NCI-H187 (cell line): ENCODE measurements at places on chromosomes 16 and 17.

DNA sequence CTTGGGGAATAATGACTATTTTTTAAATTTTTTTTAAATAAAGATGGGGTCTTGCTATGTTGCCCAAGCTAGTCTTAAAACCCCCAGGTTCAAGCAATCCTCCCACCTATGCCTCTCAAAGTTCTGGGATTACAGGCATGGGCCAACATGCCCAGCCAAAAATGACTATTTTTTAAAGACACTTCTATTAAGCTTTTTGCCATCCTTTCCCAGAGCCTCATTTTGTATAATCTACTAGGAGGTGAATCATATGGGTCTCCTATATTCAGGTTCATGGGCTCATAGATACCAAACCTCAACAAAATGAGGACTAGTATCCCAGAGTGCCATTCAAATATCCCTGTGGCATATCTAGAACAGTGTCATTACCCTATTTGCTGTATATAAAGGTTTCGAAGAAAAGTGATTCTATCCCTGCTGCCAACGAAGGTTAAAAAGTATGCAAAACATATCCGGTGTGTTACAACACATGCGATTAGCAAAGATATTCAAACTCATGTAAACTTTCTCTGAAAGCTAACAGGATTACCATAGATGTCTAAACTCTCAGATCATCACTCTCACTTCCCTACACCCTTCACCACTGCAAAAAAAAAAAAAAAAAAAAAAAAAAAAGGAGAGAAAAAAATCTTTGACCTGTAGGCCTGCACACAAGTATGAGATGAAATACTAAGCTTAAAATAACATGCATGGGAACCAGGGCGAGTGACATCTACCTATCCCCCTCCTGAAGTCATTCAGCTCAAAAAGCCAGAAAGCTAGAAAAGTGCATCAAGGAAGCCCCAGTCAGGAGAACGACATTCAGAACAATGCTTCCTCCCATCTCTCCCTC, 23.5 kb downstream of the XPO6 start:
- DNase-seq, result no peak

DNA sequence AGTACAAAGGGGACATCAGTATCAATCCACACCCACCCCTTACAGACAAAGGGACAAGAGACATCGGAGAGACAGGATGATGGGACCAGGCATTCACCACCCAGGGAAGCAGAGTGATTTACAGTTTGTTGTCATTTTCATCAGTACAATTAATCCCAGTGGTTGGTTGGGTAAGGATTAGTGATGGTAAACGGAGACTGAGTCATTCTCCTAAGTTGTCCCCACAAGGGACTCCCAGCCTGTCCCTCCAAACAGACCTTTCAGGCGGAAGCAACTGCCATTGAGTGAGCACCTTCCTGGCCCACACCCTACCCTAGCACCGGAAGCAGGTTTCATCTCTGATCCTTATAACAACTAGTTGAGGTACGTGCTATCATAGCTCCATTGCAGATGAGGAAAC, 11.2 kb downstream of the PPL start:
- no peak for DNase-seq

DNA sequence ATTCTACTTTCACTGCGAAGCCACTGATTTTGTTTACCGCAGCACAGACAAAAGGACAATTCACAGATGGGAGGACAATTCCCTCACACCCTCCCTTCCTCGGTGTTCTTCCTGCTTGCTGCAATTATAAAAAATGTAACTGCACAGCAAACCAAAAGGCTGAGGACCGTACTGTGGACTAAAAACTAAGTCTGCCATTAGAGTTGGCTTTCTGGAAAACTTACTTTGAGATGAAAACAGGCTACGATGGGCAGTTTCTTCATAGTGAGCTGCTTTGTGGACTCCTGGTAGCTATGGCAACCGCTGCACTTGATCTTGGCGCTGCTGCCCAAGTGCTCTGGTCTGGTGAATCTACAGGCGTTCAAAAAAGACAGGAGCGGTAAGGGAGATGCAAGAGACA, 35.2 kb downstream of the USP22 start:
- DNase-seq, result no peak

DNA sequence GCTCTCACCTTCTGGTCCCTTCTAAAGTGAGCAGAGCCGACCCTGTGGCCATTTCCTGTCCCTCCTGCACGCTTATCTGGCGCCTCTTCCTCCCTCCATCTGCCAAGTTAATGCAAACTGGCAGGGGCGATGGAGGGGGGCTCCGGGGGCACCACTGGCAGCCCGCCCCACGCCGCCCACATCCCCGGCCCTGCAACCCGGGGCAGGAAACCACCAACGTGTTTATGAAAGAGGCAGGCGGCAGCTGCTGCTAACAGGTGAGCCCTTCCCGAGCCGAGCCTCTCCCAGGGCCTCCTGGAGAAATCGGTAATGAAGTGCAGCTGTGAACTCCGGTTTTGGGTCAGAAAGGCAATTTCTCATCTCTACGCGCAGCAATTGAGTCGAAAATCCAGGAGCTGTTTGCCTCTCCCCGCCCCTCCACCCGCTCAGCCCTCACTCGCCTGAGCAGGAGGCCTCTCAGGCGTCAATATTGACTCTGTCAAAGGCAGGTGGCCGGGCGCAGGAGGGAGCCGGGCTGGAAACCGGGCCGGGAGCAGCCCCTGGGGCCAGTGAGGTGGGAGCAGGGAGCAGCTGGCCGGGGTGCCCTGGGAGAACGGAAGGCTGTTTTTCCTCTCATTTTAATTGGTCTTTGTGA, 164.4 kb upstream of the GSE1 start:
- DNase-seq, result peak; percentile 82

GRCh38 chr17:17358060-17358751, 55.0 kb downstream of the NT5M start:
- DNase-seq, result no peak

GRCh38 chr17:9484789-9485188, 90.8 kb downstream of the STX8 start:
- no peak for DNase-seq

DNA sequence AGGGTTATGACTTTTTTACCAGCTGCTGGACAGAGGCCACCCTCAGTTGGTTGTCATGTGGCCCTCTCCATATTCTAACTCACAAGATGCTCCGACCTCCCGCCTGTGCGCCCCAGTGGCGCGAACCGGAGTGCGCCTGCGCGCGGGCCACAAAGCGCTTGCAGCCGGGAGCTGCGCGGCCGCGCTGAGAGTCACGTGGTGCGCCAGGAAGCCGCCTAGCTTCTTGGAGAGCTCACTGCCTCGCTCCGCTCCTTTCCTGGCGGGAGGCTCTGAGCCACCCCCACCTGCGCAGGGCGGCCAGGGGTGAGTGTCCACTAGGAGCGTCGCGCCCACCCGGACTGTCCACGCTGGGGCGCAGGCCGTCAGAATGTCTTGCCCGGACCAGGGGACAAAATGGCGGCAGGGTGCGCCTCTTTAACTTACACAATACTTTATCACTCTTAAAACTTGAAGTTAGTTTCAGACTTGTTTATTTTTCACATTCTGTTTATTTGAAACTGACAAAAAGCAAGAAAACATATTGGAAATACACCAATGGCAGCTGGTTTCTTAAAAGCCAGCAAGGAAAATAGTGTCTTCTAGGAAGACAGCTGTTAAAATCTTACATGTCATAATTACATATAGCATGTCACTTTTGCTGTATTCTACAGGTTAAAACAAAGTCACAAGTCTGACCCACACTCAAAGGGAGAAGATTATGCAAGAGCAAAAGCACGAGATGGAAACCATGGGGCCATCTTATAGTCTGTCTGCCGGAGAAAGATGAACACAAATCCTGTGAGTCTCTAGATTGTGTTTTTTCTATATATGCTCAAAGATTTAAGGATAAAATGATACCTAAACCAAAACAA, 357.9 kb downstream of the CNTNAP4 start:
- no peak for DNase-seq

- no peak for DNase-seq
Measured at GRCh38 chr16:87995644-87996043, 44.4 kb downstream of the BANP start.

DNA sequence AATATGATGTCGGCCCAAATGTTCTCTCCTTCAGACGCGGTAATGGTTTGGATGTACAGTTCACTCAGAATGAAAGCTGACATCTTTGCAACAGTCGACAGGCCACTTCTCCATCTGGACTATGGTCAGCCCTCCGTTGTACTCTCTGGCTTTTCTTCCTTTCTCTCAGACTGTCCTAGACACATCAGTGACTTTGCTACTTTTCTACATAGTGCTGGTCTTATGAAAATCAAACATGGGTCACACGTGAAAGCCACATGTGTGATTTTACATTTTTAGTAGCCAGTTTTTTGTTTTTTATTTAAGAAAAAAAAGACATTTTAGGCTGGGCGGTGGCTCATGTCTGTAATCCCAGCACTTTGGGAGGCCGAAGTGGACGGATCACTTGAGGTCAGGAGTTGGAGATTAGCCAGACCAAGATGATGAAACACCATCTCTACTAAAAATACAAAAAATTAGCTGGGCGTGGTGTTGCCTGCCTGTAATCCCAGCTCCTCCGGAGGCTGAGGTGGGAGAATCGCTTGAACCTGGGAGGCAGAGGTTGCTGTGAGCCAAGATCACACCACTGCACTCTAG, 644.1 kb downstream of the KCNJ2 start:
- no peak for DNase-seq

- DNase-seq, result no peak
Measured at GRCh38 chr17:17580662-17581470, 10.6 kb downstream of the PEMT start.

GRCh38 chr16:71359431-71359830, 908 bp downstream of the CALB2 start:
- DNase-seq, result no peak

- DNase-seq, result no peak
Measured at GRCh38 chr16:5845046-5845445, 747.5 kb upstream of the EEF2KMT start.

- DNase-seq, result peak; percentile 62
Measured at GRCh38 chr16:22004341-22004740, 3.4 kb upstream of the PDZD9 start.

- no peak for DNase-seq
Measured at GRCh38 chr17:2150806-2151205, 95.9 kb downstream of the HIC1 start.

GRCh38 chr17:75544250-75544649, 18.8 kb downstream of the LLGL2 start:
- no peak for DNase-seq

DNA sequence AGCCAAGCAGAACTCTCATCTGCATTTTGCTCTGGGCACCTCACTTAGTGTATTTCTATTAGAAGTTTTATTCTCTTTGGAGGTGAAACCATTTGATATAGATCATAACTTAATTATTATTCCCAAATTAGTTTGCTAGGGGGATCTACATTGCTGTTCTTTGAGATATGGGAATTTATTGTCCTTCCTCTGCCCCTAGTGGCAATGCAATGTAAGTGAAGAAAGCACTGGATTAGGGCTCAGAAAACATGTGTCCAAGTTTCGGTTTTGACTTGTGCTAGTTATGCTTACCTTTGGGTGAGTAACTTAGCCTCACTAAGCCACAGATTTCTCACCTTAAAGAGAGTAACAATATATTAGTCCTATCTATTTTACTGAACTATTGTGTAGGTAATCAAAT, 2.9 kb downstream of the KRT39 start:
- no peak for DNase-seq

- DNase-seq, result no peak
Measured at GRCh38 chr16:75584108-75584507, 17.9 kb downstream of the GABARAPL2 start.

- no peak for DNase-seq
Measured at GRCh38 chr16:73037331-73037745, 10.6 kb downstream of the ZFHX3 start.

DNA sequence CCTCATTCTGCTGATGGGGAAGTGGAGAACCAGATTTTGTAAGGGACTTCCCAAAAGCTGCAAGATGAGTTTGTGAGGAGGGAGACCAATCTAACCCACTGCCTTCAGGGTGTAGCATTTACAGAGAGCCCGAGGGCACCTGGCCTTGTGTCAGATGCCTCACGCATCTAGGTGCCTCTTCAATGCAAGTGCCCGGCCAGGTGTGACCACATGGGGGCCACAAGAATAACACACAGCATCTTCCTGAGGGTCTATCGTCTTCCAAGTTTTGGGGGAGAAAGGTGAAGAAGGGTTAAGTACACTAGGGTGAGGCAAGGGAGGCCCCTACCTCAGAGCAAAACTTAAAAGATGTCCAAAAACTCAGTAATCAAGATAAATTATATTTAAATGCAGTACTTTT, 401.7 kb upstream of the CDH5 start:
- no peak for DNase-seq

DNA sequence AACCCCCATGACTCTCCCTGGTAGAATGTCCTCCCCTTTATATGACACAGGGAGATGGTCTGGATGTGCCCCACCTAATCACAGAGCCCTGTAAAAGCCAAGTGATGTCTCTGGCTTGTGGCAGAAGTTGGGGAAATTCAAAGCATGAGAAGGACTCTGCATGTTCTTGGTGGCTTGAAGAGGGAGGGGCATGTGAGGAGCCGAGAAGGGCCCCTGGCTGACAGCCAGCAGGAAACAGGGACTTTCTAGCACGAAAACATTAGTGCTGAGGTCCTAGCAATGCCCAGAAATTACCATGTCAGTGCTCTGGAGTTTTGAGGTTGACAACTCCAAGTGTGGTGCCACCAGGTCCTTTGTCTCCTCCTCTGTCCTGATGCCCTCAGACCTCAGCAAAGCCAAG, 75.9 kb downstream of the USP22 start:
- no peak for DNase-seq

- DNase-seq, result no peak
Measured at GRCh38 chr16:11586378-11586855, 302 bp downstream of the LITAF start.

DNA sequence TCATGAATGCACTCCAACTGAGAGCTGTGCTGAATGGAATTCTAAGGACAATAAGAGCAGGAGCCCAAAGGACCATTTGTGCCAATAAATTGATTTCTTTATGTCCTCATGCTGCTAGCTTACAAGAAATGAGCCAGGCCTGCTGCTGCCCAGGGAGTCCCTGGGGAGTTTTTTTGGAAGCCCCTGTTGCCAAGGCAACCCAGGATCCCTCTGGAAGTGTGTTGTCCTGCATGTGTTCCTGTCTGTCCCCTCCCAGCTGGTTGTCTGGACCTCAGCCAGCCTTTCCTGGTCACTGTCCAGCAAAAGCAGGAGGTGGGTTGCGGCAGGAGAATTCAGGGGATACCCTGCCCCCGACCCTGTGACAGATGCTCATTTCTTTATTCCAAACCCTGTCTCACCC, 51.0 kb upstream of the GPRC5B start:
- DNase-seq, result no peak

DNA sequence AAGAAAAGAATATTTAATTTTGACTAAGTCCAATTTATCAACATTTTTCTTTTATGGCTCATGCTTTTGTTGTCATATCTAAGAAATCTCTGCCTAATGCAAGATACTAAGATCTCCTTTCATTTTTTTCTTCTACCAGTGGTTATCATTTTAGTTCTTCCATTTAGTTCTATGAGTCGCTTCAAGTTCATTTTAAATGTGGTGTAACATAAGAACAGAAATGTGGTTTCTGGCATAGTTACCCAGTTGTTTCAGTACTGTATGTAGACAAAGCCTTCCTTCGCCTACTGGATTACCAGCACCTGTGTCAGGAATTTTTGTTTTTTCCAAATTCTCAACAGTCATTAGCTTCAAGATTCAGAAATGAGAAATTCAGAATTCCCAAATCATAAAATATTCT, 175.7 kb downstream of the PARN start:
- DNase-seq, result no peak
